ENCODE measurements at places on chromosomes 3 and 15. TPM values are rescaled to one million over a fixed set of nuclear protein-coding genes. Genes with fewer than 3 reads are reported as not detected.

RARRES1 gene
- total RNA-seq, result 1.4 TPM

KLF15 gene
- total RNA-seq, result 6.7 TPM

NR2E3 gene
- not detected for total RNA-seq

NFKBIZ gene
- 4.6 TPM for total RNA-seq

CSPG4 gene
- total RNA-seq, result 11.5 TPM

TERC gene
- 71.0 TPM for total RNA-seq

IL17RB gene
- total RNA-seq, result 9.0 TPM

MASP1 gene
- 24.2 TPM for total RNA-seq

ACTC1 gene
- total RNA-seq, result 1.8 TPM

SPTBN5 gene
- 0.92 TPM for total RNA-seq

PLSCR5 gene
- total RNA-seq, result 3.0 TPM

GHSR gene
- 0.69 TPM for total RNA-seq

KBTBD13 gene
- not detected for total RNA-seq

CNTN4 gene
- total RNA-seq, result 96.0 TPM

CHST2 gene
- total RNA-seq, result 55.8 TPM

DOCK3 gene
- 45.0 TPM for total RNA-seq

PAK6 gene
- total RNA-seq, result 23.5 TPM

GABRR3 gene
- not detected for total RNA-seq

LXN gene
- 9.5 TPM for total RNA-seq

LIPH gene
- 0.46 TPM for total RNA-seq

VILL gene
- 7.6 TPM for total RNA-seq
